ENCODE measurements at places on chromosomes 12 and 14.

GRCh38 chr14:37428954-37429353 lies 166.1 kb downstream of the FOXA1 start:
- DNase-seq: no peak

DNA sequence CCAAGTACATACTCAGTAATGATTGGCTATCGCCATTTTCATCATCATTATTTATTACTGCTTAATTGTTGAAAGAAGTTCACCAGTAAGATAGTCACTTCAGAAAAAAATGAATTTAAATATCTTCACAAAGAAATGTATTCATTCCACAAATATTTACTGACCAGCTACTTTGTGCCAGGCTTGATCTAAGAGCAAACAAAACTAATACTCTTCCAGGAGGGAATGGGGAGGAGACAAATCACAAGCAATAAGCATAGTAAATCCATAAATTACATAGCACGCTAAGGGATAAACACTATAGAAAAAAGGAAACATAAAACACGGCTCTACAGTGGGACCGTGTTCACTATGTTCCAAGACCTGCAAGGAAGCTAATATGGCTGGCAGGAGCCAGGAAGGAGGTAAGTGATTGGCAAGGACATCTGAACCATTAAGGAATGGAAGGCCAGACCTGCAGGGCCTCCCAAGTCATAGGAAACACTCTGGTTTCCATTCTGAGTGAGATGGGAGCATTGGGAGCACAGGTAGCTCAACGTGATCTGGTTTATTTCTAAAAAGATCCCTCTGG lies 27.5 kb downstream of the ITPR2 start:
- no peak for DNase-seq

- DNase-seq: no peak
These were observed 66.8 kb upstream of the TMCC3 start for GRCh38 chr12:94717108-94717507.

GRCh38 chr14:95255487-95255886 lies 64.2 kb downstream of the CLMN start:
- no peak for DNase-seq

- DNase-seq: no peak
These were observed 2.0 kb downstream of the ZNF219 start for GRCh38 chr14:21096438-21096837.

DNA sequence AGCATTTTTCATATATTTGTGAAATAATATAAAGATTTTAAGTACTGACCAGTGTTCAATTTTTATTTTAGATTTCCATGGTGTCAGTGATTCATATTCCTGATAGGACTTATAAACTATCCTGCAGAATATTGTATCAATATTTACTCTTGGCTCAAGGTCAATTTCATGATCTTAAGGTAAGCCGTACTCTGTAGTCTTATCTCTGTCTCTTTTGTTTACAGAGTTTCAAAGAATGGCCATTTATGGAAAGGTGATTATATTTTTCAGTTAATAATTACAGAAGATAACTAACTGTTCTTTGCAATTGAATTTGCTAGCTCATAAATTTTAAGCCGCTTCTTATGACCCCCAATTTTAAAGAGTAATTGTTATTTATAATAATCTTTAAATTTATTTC lies 27.9 kb downstream of the CGRRF1 start:
- no peak for DNase-seq

- DNase-seq: no peak
These were observed 45.0 kb upstream of the OR6J1 start for GRCh38 chr14:22689199-22689598.

DNA sequence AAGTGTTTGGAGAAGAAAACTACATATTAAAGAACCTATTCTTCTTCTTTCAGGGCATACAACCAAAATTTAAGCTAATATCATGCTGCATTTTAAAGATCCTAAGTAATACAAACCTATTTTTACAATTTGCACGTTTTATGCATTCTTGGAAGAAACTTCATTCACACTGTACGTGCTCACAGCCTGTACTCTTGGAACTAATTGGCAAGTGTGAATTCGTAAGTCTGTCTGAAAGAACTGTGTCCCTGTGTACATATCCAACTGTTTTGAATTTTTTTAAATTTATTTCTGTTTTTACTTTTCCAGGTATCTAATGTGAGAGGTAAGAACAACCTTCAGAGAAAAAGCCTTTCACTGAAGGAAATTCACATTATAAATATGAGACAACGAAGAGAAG lies 347.0 kb downstream of the MDGA2 start:
- no peak for DNase-seq

- no peak for DNase-seq
These were observed 824 bp downstream of the OAS1 start for GRCh38 chr12:112907415-112908157.

- DNase-seq: no peak
These were observed 380.2 kb downstream of the NAV3 start for GRCh38 chr12:78210894-78211302.

- DNase-seq: no peak
These were observed 174.8 kb downstream of the ADGRD1 start for GRCh38 chr12:131128556-131128955.

DNA sequence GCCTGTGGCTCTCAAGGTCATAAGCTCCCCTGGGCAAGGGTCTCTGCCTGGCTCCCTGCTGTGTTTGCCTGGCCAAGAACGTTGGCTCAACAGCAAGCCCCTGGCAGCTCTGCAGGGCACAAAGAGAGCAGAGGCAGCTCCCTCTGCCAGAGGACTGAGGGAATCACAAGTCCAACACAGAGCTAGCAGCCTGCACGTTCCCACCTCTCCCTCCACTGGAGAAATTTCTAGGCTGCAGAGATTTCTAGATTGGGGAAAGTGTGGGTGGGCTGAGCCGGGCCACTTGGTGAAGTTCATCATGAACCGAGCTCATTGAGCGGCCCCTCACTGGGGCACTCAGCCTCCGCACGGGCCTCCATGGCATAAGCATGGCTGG lies 19.8 kb downstream of the ZFYVE21 start:
- no peak for DNase-seq

GRCh38 chr14:42299692-42300091 lies 693.0 kb downstream of the LRFN5 start:
- no peak for DNase-seq

- DNase-seq: no peak
These were observed 200.2 kb downstream of the TRHDE start for GRCh38 chr12:72472350-72472749.

DNA sequence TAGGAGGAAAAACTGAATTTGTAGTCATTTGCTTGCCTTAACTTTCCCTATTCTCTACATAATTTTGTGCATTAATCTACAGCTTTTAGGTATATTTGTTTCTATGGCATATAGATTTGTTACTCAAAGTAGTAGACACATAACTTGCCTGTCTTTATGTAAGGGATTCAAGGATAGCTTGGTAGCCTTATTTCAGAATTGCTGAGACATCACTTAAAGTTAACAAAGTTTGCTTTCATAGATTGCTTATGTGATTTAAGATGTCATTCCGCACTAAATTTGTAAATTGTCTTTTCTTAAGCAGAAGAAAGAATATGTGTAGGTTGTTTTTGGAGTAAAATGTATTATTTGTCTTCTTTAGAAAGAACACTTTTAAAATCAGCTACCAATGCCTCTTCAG lies 477.7 kb upstream of the NOVA1 start:
- no peak for DNase-seq

GRCh38 chr12:57518176-57518919 lies 2.0 kb downstream of the DDIT3 start:
- no peak for DNase-seq

- no peak for DNase-seq
These were observed 611 bp downstream of the SARNP start for GRCh38 chr12:55816881-55817344.

DNA sequence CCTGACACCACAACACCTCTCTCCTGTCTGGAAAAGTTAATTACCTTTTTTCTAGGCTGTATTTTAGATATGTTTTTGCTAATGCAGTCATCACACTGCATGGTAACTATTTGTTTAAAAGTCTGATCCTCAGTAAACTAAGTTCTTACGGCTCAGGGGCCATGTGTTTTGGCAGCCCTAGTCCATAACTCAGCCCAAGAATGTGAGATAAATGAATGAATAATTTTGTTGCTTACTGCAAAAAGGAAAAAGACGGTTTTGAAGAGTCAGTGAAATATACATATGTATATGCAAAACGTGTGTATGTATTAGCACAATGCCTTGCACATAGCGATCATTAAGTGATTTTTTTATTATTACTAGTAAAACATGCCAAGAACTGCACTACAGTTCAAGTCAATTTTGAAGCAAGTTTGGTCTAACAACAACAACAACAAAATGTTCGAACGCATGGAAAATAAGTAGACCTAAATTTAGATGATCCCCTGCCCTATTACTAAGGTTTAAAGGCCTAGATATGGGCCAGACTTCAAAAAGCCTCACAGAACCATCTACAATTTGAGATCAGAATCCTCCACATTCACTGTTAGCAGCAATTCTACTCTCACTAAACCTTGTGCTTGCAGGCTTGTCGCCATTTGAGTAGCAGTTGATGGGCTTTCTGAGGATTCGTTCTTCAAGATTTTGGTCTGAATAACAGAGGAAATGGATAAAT lies 140.0 kb downstream of the NDUFA12 start:
- DNase-seq: no peak

DNA sequence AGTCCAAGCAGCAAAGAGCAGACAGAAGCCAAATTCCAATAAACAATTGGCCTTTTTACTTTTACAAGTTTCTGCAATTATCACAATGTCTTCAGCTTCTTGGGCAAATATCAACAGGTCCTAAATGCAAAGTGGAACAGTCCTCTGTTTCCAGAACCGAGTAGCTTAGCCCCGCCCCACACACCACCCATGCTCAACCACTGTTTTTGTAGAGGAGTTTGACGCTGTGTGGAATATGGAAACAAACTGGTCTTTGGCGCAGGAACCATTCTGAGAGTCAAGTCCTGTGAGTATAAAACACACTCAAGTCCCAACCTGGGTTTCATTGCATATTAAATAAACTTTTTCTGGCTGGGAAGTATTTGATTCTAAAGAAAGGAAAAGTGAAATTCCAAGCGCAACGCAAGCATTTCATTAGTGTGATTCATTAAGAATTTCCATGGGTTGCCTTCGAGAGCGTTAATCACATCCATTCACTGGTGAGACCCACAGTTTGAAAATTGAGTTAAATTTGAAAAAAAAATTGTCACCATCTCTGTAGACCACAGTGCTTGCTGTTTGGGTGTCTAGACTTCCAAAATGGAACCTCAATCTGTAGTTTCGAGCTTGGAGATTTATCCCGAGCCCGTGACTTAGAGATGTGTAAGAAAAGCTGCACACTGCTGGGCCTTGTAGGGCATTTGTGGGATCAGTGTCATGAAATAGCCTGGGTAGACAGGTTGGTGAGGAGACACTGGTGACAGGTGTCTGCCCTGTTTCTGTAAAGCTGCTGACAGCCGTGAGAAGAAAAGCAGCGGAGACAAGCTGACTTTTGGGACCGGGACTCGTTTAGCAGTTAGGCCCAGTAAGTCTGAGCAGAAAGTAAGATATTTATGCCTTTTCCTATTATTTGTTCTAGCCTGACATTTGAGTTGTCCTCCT lies 96.1 kb downstream of the DAD1 start:
- no peak for DNase-seq

DNA sequence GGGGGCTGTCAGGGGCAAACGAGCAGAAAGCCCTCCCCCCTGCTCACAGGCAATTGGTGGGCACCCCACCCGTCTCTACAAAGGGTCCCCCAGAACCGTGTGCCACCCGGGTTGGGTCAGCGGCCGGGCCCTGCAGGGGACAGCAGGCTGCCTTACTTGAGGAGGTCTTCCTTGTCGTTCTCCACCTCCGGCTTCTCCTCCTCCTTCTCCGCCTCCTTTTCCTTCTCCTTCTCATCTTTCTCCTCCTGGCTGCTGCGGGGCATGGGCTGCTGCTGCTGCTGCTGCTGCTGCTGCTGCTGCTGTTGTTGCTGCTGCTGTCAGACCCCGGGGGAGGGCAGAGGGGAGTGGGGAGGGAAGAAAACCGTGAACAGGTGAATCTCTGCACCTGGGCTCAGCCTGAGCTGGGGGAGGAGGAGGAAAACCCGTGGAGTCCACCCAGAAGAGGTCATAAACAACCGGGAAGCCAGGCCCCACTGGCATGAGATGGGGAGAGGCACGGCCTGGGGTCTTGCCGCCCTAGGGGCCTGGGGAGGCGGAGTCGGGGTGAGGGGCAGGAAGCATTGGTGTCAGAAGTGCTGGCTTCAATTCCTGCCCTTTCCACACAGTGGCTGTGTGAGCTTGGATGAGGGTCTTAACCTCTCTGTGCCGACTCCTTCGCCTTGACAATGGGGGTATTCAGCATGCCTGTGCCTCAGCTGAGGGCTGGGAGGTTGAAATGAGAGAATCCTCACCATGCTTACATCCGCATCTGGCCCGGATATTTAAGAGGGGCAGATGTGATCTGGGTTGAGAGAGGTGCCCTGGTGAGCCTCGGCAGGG lies 107.6 kb downstream of the RFLNA start:
- no peak for DNase-seq

Data from activated naive CD4-positive, alpha-beta T cell treated with Interleukin-2 at 50 U/mL for 16 hours (primary cell).